Posterior vena cava (tissue), 2 donors: ENCODE measurements at places on chromosomes 3 and 15. TPM values are rescaled to one million over a fixed set of nuclear protein-coding genes. Genes with fewer than 3 reads are reported as not detected.

Gene WHAMM
- 9.5 TPM for total RNA-seq

Gene CDC25A
- total RNA-seq, result 0.43 TPM

Gene CYB561D2
- total RNA-seq, result 7.9 TPM

Gene C3orf85
- not detected for total RNA-seq

Gene XCR1
- 0.14 TPM for total RNA-seq

Gene FAM174B
- total RNA-seq, result 9.0 TPM

Gene GOLGA6L9
- 2.0 TPM for total RNA-seq

Gene NBEAL2
- total RNA-seq, result 26.0 TPM

Gene P3H2
- total RNA-seq, result 20.5 TPM

Gene LMCD1
- 834 TPM for total RNA-seq
